ENCODE measurements at places on chromosomes 11 and 22.

DNA sequence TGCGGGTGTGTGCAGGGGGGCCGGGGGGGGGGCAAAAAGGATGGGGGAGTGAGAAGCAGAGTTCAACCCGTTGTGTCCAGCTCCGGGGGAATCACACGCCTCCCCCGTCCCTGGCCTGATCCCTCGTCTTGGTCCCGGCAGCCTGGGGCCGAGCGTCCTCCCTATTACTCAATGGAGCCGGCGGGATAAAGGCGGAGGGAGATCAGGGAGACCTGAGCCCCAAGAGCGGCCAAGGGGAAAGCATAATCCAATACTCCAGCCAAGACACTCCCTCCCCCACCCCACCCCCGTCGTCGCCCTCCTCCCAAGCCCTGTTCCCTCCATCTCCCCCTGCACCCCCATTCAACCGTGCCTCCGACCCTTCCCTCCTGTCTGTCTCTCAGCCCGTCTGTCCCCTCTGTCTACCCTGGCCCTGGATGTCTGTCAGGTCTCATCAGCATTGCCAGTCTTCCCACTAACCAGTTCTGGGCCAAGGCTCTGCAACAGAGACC, 2.6 kb downstream of the PHOX2A start:
- no peak for DNase-seq

- no peak for DNase-seq
Measured at GRCh38 chr11:26931248-26931631, 62.7 kb upstream of the FIBIN start.

GRCh38 chr11:66418168-66418985, 2.5 kb upstream of the NPAS4 start:
- DNase-seq = peak; percentile 90

- DNase-seq = no peak
Measured at GRCh38 chr11:107882095-107882820, 23.7 kb upstream of the SLC35F2 start.

DNA sequence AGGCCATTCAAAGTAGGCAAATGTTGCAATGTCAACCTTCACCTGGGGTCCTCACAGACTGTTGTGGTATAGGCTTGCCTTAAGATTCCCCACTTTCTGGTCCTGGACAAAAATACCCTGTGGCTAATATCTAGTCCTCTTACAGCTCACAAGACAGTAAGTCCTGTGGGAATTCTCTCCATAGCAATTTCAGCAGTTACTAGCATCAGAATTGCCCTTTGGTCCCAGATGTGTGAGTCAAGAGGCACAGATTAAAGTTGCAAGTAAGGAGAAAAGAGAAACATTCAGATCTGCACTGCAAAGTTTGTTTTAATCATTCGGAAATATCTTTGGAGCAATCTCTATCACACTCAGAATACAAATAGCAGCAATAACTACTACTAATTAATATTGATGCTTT, 420.2 kb downstream of the NTM start:
- no peak for DNase-seq

- no peak for DNase-seq
Measured at GRCh38 chr11:105344938-105345337, 205.4 kb upstream of the CARD18 start.

DNA sequence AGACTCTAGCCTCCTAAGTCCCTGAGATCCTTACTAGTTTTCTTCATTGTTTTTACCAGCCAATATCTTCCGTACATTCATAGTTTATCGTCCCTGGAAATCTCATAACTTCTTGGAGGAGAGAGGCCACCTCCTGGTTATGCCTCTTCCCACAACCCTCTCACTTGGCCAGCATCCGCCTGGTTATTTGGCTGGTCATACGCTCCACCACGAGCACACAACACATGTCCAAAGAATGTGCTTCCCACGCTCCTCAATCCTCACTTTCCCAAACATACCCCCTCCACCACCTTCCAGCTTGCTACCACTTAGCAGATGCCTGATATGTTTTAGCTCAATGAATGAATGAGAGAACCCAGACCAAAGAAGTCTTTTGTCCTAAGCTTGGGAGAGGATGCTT, 83.5 kb upstream of the EIF3D start:
- DNase-seq = no peak

GRCh38 chr11:74018331-74019005, 9.6 kb upstream of the UCP3 start:
- DNase-seq = no peak

DNA sequence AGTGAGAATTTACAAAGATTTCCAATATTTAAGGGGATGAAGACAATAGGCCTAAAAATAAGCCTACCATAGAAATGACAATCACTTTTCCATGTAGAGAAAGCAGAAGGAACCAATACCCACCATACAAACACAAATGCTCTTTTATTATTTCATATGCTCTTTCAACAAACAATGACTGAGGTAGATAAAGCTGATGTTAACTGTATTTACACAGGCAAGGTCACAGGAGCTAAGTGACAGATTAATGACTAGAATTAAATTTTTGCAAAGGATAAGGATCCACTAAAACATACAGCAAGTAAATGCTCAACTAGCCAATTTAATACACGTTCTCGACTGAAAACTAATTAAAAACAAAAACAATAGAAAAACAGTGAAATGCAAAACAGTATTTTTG, 34.2 kb downstream of the PICALM start:
- DNase-seq = no peak

DNA sequence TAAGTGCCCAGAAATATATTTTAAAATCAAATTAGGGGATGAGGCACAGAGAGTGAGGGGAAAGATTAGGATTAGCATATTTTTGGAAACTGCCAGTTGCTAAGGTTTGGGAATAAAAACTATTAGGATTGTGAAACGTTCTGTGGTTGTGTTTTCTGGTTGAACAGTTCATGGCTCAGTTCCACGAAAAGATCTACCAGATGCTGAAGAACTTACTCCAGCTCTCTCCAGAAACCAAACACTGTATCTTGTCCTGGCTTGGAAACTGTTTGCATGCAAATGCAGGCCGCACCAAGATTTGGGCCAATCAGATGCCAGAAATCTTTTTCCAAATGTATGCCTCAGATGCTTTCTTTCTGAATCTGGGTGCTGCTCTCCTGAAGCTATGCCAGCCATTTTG, 15.3 kb downstream of the UBE4A start:
- DNase-seq = no peak

- peak; percentile 83 for DNase-seq
Measured at GRCh38 chr11:125995313-125995712, 49.5 kb downstream of the VSIG10L2 start.

- no peak for DNase-seq
Measured at GRCh38 chr11:132249256-132249655, 878.8 kb downstream of the NTM start.

- DNase-seq = peak; percentile 83
Measured at GRCh38 chr11:6926208-6927029, at the start of gene ZNF215. Gene ZNF215, plus strand, starts transcription at chr11:6926426. Its CDS starts 5,847 bp downstream, at chr11:6932273.

DNA sequence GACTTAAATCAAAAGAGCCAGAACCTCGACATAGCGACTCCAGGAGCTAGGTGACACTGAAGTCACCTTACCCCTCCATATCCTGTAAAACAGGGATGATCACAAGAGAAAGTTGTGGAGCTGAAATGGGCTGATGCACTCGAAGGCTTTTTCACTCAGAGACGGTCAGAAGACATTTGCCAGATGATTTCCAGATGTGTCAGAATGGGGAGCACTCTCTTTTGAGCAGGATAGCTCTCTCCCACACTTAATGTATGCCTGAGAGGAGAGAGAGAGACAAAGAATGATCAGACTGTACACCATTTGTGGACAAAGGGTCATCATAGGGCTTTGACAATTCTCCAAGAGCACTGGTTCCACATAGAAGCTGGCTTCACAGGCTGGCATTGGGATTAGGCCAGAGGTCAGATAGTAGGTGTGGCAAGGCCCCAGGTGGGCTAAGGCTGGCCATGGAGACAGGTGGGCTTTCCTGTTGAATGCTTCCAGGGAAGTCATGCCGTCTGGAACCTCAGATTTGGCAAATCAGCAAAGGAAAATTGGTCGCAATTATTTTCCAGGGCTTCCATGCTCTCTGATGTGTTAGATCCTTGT, 42.3 kb upstream of the ETS1 start:
- DNase-seq = no peak

GRCh38 chr22:44807915-44808690, 55.7 kb downstream of the ARHGAP8 start:
- DNase-seq = peak; percentile 19

DNA sequence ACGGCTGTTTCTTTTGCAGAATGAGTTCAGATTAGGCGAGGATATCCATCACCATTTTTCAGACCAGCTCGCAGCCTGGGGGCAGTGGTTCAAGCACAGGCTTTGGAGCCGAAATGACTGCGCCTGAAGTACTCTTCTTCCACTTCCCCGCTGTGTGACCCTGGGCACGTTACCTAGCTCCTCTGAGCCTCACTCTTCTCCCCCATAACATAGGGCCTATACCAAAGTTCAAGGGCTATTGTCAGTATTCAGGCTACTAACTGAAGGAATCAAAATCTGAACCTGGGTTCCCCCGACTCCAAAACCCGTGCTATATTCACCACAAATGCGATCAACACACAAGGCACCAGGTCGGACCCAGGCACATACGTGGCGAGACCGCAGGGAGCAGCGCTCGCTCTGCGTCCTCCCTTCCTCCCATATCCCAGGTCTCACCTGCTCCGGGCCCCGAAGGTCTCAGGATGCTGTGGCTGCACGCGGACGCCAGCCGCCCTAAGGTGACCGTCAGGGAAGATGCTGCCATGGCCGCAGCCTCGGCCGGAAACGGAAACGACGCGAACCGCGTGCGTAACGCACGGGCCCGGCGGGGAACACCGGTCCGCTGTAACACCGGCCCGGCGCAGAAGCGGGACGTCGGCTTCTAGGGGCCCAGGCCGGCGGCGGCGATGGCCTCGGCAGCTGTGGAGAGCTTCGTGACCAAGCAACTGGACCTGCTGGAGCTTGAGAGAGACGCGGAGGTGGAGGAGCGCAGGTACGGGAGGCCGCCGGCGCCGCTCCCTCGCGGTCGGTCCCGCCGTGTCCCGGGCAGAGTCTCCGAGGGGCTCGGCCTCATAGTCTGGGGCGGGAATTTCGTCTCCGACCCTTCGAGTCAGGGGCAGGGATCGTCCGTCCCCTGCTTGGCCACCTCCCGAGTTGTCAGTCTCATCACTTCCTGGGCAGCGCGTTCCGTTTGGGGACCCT, at the start of the genes IGHMBP2 and MRPL21:
Gene IGHMBP2 (plus strand): TSS at position 604 of the 960 bp plus-strand sequence. CDS start 62 bp downstream, at position 666.
Gene MRPL21 (minus strand): TSS at position 545 of the 960 bp plus-strand sequence. CDS start 22 bp downstream, at position 523.
- peak; percentile 87 for DNase-seq

GRCh38 chr11:94732617-94733281, 35.4 kb upstream of the AMOTL1 start:
- DNase-seq = no peak

- no peak for DNase-seq
Measured at GRCh38 chr11:44192017-44192385, 96.5 kb downstream of the EXT2 start.

- DNase-seq = peak; percentile 2
Measured at GRCh38 chr11:79201677-79202347, 239.0 kb downstream of the TENM4 start.

DNA sequence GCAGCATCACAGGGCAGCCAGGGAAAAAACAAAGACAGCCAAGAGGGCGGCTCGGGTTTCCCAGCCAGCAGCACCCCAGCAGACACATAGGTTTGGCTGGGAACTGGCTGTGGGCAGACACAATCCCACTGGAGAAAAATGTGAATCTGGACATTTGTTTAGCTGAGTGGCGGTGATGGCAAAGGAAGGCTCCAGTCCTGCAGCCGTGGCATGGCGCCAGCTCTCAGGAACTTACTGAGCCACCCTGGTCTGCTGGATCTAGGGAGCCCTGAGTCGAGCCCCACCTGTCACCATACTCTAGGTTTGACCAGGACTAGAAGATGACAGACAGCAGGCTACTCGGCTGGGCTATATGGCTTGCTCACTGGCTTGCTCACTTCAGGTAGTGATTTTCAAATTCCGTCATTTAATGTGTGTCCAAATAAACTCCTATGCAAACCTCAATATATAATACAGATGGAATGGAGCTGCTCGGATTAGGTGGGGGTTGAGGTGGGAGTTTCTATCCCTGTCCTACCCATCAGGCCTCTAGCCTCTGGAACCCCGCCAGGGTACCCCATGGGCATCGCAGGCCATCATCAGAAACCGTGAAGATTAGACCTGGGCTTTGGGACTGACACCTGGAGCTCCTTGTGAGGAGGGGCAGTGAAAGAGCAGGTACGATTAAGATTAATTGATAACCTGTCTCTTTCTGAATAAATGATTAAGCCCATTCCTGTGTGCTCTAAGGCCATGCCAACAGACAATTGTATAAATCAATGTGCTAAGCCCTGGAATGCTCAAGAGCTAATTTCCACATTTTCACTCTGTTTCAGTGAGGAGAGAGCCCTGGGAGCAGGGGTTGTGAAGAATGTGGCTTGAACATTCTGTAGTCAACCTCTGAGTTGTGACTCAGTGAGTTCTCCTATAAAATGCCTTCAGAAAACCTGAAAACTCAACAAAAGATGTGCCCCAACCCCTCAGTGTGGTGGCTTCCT, 42.5 kb downstream of the GALNT18 start:
- DNase-seq = no peak

DNA sequence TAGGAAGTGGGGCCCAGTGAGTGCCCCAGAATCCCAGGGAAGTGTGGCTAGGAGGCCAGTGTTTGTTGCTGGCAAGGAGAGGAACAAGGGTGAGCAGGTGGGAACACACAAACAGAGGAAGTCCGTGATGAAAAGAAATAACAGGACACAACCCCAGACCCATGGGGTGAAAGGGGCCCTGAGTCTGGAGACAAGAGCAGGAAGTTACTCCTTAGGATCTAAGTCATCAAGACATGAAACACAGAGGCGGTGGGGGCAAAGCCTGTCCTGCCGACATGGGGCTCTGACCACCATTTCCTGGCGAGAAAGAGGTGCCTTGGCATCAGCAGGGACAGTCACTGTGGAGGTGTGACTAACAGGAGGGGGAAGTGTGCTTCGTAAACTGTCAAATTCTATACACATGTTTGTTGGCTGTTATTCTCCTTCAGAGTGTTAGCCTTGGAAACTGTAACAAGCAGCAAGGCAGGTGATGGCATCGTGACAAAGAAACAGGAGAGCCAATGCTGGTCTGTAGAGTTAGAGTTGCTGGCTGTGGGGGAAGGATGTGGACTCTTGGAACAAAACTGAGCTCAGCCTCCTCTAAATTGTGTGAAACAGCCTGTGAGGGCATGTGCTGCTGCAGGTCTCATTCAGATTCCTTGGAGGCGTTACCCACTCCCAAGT, 21.7 kb downstream of the CHST1 start:
- no peak for DNase-seq

DNA sequence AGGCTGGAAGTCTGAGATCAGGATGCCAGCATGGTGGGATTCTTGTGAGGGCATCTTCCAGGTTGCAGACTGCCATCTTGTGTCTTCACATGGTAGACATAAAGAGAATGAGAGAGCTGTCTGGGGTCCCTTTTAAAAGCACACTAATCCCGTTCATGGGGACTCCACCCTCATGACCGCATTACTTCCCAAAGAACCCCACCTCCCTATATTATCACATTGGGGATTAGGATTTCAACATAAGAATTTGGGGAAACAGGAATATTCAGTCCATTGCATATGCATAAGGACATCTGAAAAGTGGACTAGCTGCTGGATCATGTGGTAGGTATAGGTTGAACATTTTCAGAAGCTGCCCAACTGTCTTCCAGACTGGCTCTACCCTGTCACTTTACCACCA, 33.1 kb upstream of the ADORA2A start:
- DNase-seq = no peak

GRCh38 chr11:1882265-1883238, 9.1 kb downstream of the PRR33 start:
- peak; percentile 87 for DNase-seq

GRCh38 chr11:110308071-110308470, 11.7 kb upstream of the RDX start:
- no peak for DNase-seq

GRCh38 chr11:57474017-57474802, 13.9 kb downstream of the RTN4RL2 start:
- peak; percentile 82 for DNase-seq

GRCh38 chr22:46336119-46337078, 885 bp downstream of the TRMU start:
- peak; percentile 37 for DNase-seq

Data from activated CD8-positive, alpha-beta T cell treated with anti-CD3 and anti-CD28 coated beads for 36 hours (primary cell).